NCI-H510A (cell line): ENCODE measurements at places on chromosomes 11 and 22.

- DNase-seq: no peak
Measured at GRCh38 chr22:50000587-50001387, 11.8 kb downstream of the IL17REL start.

GRCh38 chr11:66334605-66335442 is 1.4 kb downstream of the RIN1 start:
- no peak for DNase-seq

- no peak for DNase-seq
Measured at GRCh38 chr11:2218031-2218633, 46.5 kb upstream of the TH start.

DNA sequence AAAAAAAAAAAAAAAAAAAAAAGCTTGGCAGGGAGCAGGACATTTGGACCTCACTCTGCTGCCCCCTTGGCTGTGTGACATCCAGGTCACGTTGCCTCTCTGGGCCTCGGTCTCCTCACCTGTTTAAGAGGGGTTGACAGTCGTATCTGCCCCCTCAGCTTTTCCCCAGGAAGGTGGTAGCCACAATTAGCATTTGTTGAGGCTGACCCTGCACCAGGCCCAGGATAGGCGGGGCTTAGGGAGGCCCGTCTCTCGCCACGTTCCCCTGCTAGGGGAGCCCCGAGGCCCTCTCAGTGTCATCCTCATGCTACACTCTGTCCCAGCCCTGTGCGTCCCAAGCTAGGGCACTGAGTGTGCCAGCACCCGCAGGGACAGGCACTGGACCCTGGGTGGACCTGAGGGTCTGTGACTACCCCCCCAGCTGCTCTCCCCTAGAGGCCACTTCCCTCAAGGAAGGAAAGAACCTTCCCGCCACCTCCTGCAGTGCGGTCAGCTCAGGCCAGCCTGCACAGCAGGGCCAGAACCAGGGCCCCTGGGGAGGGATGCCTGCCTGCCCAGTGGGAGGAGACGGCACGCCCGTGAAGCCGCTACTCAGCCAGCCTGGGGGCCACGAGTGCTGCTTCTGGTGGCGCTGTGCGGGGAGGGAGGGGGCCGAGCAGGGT is 38.5 kb upstream of the PPARA start:
- no peak for DNase-seq

DNA sequence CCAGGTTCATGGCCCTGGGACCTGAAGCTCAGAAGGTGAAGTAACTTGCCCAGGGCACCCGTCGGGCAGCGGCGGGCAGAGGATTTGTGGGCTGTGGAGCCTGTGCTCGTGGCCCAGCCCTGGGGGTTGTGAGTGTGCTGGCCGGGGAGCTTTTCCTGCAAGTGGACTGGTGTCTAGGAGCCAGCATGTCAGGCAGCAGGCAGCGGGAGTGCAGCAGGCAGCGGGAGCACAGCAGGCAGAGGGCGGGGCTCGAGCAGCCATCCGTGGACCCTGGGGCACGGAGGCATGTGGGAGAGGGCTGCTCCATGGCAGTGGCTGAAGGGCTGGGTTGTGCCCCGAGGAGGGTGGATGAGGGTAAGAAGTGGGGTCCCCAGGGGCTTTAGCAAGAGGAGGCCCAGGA is 72.7 kb upstream of the PPP6R3 start:
- DNase-seq: no peak

GRCh38 chr11:44357711-44358110 is 47.8 kb upstream of the ALX4 start:
- no peak for DNase-seq

- no peak for DNase-seq
Measured at GRCh38 chr11:1308743-1309497, 512 bp downstream of the TOLLIP start.

GRCh38 chr11:57800444-57801182 is 39.0 kb downstream of the CTNND1 start:
- peak; percentile 88 for DNase-seq

DNA sequence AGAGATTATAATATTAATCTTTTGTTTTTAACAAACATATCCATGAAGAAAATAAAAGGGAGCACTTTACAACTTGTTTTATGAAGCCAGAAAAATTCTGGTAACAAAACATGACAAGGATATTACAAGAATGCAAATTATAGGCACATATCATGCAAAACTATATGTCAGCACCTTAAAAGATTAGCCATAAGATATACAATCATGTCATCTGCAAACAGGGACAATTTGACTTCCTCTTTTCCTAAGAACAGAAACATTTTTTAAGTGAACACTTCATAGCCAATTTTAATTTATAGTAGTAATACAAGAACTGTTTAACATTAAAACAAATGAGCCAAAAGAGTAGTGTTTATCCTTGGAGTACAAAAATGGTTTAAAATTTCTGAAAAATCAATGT is 916.5 kb upstream of the CNTN5 start:
- no peak for DNase-seq

GRCh38 chr22:49237703-49238102 is 590.0 kb downstream of the BRD1 start:
- DNase-seq: no peak

GRCh38 chr22:48820481-48821345 is 1007.0 kb downstream of the BRD1 start:
- no peak for DNase-seq

DNA sequence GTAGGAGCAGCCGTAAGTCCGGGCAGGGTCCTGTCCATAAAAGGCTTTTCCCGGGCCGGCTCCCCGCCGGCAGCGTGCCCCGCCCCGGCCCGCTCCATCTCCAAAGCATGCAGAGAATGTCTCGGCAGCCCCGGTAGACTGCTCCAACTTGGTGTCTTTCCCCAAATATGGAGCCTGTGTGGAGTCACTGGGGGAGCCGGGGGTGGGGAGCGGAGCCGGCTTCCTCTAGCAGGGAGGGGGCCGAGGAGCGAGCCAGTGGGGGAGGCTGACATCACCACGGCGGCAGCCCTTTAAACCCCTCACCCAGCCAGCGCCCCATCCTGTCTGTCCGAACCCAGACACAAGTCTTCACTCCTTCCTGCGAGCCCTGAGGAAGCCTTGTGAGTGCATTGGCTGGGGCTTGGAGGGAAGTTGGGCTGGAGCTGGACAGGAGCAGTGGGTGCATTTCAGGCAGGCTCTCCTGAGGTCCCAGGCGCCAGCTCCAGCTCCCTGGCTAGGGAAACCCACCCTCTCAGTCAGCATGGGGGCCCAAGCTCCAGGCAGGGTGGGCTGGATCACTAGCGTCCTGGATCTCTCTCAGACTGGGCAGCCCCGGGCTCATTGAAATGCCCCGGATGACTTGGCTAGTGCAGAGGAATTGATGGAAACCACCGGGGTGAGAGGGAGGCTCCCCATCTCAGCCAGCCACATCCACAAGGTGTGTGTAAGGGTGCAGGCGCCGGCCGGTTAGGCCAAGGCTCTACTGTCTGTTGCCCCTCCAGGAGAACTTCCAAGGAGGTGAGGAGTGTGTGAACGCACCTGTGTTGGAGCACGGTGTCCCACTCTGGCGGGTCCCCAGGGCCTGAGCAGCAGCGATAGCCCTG is at the start of gene TAGLN:
Gene TAGLN (plus strand): TSS at position 318 of the 863 bp plus-strand sequence. CDS start 3,644 bp downstream, outside the sequence.
- no peak for DNase-seq
